Left renal pelvis (tissue), 4 donors: ENCODE measurements at places on chromosomes 1 and 21. TPM values are rescaled to one million over a fixed set of nuclear protein-coding genes. Genes with fewer than 3 reads are reported as not detected.

Gene MR1
- polyA plus RNA-seq: 4.6 TPM

GRCh38 chr1:177857285-177857684, 112.6 kb downstream of the SEC16B start:
- DNase-seq: no peak

DNA sequence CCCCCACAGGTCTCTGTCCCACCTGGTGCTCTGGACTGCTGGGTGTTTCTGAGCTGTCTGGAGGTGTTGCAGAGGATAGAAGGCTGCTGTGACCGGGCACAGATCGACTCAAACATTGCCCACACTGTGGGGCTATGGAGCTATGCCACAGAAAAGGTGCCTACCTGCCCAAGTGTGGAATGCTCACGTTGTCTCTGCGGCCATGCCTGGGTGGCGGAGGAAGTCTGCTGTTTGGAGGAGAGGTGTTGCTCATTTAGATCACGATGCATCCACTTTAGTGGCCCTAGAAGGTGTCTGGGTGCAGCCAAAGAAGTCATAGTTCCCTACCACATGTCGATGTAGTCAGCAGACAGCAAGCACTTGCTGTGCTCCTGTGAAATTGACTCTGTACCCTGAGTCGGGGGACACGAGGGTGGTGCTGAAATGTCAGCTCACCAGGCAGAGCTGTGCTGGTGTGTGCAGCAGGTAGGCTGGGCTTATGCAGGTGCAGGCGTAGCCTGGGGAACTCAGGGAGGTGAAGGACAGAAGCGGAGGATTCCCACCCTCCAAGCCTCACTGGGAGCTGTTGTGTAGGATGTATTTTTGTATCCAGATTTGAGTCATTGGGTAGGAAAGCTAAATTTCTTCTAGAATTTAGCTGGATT, 32.8 kb upstream of the PWP2 start:
- no peak for DNase-seq

DNA sequence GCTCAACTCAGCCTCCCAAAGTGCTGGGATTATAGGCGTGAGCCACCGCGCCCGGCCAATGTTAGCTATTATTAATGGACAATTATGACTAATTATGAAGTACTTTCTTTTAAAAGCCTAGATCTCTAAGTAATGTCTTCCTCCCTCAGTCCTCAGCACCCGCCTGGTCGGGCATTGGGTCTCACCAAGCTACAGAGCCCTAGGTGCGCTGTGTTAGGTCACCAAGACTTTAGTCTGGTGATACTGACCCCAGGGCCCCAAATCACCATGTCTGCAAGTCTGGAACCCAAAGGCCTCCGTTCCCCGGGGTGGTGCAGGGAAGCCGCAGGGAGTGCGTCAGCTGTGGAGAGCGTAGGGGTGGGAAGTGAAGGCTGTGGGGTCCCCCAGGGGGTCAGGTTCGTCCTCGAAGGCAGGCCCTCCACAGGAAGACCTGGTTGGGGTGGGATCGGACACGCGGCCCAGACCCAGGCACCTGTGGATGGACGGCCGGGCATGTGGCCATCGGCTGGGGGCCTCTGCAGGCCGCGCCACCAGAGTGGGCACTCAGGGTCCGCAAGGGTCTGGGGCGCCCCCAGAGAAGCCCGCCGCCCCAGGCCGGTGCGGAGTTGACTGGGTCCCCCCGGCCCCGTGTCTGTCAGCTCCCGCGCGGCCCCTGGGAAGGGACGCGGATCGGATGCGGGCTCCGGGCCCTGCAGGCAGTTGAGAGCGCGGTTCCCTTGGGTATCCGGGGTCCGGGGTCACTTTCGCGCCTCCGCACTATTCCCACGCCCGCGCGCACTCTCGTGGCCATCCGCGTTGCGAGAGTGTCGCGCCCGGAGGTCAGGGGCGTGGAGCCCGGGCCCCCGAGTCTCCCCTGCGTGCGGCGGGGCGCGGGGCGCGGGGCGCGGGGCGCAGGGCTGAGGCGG, 710 bp upstream of the PDXK start:
- no peak for DNase-seq

DNA sequence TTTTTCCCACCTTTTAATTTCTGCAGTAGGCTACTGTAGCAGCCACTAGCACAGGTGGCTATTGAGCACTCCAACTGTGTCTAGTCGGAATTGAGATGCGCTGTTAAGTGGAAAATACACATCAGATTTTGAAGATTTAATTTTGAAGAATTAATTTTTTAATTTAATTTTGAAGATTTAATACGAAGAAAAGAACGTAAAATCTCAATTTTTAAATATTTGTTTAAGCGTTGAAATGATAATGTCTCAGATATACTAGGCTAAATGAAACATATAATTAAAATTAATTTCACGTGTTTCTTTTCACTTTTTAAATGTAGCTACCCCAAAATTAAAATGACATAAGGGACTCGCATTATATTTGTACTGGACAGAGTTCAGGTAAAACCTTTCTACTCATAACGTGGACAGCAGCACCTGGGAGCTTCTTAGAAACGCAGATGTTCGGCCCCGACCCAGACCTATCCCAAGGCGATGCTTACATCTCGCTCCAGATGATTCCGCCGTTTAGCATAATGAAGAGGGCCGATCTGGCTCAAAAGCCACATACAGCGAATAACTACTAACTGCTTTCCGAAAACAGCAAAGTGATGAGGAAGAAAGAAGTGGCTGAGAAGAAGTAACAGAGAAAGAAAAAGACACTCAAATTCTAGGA, 717 bp downstream of the CRYZL1 start:
- DNase-seq: no peak

DNA sequence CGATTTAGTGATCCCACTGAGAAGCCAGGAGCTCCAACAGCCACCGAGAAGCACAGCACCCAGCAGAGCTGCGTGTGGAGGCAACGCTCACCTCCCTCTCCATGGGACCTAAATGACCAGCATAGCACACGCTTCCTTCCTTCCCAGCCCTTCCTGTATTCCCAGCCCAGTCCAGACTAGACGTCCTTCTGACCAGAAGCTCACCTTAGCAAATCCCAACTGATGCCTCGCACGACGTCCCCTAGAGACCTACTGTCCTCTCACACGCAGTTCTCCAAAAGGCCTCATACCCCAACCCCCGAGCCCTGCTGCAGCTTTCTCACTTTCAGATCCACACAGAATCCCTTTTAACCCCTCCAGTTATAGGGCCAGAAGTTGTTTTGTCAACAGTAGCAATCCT, 132.4 kb downstream of the SLC45A1 start:
- DNase-seq: no peak

- DNase-seq: no peak
Measured at GRCh38 chr1:153540394-153541361, at the start of gene S100A5. TSS of gene S100A5 (minus strand) at chr1:153540934. CDS start at chr1:153540191, 743 bp downstream.
